ENCODE measurements at places on chromosomes 7 and 10.

GRCh38 chr10:5547931-5548660 lies 23.3 kb downstream of the CALML3 start:
- DNase-seq, result no peak

DNA sequence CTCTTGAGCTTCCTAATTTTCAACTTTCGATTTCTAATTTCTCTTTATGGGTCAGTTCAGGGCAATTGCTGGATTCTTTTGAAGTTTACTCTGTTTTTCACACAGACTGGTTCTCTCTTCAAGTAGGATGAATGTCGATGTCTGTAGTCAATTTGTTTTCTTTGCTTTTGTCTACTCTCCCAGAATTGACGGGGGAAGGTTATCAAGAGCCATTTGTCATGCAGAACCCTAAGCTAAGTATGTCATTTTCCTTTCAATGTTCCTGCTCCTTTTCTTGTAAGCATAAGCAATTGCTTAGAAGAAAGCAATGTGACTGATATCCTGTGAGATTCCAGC lies 53.7 kb downstream of the SLC39A12 start:
- no peak for DNase-seq

DNA sequence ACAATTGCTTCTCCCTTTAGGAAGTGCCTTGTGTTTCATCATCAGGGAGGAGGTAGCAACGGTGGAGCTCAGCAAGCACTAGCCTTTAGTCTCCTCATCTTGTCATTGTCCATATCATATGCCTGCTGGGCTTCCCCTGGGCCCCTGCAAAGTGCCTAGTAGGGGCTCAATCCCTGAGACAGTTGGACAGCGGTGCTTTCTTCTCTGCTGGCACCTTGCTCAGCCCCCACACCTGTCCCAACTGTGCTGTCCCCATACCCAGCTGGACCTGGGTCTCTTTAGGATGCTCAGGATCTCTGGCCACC lies 5.5 kb downstream of the SMARCD3 start:
- DNase-seq, result no peak

- no peak for DNase-seq
These were observed 690.6 kb downstream of the AUTS2 start for GRCh38 chr7:70288781-70289456.

DNA sequence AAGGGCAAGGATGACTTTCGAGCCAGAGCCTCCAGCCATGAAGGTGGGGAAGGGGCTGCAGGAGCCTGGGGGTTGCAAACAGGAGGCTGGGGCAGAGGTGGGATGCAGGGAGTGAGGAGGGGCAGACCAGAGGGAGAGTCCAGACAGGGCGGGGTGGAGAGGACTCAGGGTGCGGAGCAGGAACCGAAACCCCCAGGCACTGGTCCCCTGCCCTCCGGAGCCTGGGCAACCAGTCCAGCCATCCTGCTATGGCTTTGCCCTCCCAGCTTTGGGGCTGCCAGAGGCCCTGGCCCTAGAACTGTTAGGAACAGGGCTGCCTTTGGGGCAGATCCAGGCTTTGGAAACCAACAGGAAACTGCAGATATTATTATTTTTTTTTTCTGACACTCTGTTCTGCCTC lies 24.2 kb downstream of the GHRHR start:
- DNase-seq, result no peak

DNA sequence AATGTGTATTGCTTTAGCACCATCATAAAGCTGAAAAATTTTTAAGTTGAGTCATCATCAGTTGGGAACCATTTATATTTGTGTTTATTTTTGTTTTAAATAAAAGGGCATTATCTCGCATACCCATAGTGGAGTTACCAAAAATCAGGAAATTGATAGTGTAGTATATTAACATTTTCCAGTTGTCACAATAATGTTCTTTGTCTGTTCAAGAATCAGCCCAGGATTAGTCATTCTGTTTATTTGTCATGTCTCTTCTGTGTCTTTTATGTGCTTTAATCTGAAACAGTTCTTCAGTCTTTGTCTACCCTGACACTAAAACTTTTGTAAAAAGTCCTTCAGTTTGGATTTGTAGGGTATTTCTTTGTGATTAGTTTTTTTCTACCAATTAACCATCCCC lies 827.8 kb upstream of the ZWINT start:
- no peak for DNase-seq

DNA sequence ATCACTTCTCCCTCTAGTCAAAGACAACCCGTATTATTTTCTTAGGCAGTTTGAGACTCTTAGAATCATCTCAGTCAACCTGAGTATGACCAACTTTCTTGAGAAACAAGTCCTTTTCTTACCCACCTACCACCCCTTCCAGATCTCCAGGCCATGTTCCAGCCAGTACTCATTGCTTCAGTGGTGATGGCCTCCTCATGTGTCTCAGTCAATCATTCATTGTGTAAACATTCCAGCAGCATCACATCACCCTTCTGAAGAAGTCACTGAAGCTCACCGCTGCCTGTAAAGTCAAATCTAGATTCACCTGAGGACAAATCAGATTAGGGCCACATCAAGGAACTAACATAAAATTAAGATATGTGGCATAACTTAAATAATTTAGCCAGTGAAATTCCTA lies 467.2 kb upstream of the NRP1 start:
- DNase-seq, result no peak

- DNase-seq, result no peak
These were observed 257.2 kb downstream of the KIAA1217 start for GRCh38 chr10:24465891-24466818.

- DNase-seq, result peak; percentile 40
These were observed 13.4 kb downstream of the USP54 start for GRCh38 chr10:73577788-73578187.

DNA sequence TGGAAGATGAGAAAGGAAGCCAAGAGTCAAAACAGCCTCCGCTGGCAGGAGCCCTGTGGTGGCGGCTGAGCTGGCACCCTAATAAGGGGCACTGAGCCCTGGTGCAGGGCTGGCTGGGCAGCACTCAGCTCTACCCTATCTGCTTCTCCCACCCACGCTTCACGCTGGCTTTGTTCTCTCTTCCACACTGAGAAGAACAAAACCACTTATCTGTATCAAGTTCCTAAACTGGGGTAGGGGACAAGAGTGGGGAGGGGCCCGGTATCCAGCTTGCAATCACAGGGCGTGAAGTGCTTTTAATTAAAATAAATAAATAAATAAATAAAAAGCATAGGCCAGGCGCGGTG lies 52.1 kb downstream of the FAM53B start:
- DNase-seq, result no peak

DNA sequence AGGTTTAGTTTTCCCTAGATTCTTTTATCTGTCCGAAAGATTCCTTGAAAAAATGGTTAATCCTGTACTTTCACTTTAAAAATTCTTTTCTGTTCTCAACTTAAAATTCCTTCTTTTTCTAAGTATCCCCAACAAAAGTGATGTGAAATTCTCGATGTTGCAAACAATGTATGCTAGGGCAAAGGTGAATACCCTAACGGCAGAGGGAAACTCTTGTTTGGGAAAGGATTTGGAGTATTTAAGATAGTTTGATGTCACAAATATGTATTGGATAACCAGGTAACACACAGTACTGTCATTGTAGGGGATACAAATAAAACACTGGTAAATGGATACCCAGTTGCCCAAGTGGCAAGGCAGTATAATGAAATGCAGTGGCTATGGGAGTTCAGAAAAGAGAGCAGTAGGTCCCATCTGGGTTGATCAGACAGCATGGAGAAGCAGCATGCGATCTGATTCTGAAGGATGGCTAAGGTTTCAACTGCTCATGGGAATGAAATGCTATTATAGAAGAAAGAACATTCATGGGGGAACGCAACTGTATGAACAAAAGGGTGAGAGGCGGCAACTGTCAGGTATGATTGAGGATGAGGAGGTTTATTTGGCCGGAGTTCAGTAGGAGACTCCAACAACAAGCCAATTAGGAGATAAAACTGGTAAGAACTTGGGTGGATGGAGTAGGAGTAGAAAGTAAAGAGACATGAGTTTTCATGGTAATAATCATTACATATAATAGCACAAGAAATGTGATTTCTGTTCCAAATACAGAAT lies 3.2 kb upstream of the EPC1 start:
- DNase-seq, result no peak

DNA sequence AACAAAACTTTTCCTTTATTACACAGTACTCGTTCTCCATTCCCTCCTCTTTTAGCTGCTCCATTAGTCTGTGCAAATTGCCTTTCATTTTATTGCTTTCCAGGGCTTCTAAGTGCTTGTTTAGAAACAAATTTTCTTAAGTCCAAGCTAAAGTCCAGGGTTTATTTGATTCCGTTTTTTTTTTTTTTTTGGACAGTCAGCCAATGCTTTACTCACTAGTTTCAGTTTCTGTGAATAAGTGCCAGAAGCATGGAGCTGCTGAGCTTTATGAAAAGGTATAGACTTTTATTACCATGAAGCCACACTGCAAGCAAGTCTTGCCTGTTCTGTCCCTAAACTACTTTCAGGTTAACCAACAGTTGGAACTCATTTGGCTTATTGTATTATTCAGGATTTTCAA lies 455.0 kb downstream of the GFRA1 start:
- no peak for DNase-seq

DNA sequence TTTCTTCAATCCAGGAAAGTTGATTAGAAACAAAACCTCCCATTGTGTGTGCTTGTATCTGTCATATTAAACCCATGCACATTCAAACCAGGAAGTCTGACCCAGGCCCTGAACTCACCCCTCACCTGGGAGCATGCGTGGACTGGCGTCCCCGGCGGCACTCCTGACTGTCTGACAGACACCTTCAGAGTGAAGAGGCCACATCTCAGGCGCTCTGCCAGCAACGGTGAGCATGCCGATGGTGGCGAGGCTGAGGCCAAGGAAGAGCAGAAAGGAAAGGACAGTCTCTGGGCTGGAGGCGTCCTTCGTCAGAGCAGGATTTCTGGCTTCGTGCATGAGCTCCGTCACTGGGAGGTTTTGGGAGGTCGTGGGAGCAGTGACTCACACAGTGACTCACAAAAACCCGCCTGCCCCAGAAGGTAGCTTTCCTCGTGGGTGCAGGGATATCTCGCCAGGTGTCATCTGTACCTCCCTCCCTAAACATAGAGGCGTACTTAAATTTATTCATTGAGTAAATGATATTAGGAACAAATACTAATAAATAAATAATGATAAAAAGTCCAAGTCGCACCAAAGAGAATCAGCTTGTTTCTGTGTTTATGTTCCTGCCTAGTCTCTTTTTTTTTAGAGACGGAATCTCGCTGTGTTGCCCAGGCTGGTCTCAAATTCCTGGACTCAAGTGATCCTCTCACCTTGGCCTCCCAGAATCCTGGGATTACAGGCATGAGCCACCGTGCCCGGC lies 13.5 kb downstream of the IQCE start:
- no peak for DNase-seq

- no peak for DNase-seq
These were observed 16.2 kb downstream of the HSPB1 start for GRCh38 chr7:76318488-76319353.

DNA sequence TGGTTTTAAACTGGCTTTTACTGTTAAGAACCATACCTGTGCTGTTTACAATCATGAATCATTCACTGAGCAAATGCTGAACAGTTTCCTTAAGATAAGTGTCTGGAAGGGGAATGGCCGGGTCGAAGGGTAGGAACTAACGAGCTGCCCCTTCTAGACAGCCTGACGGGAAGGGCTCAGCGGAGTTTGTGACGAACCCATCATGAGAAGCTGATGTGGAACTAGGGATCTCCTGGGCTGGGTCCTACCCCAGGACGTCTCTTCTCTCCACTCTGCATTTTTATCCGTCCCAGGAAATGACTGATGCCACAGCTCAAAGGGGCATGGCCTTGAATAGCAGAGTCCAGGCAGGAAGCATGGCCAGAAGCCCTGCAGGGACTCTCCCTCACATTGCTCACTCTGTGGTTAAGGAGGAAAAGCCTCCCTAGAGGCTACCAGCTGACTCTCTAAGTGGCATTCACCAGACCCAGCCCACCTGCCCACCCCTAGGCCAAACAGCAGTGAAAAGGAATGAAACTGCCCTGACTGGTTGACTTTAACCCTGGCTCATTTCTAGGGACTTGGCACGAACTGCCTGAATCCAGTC lies 112.0 kb downstream of the PFKFB3 start:
- no peak for DNase-seq

- DNase-seq, result no peak
These were observed 5.0 kb downstream of the NEBL start for GRCh38 chr10:20892011-20892585.

- no peak for DNase-seq
These were observed 66.8 kb downstream of the LRMDA start for GRCh38 chr10:75497997-75498883.

DNA sequence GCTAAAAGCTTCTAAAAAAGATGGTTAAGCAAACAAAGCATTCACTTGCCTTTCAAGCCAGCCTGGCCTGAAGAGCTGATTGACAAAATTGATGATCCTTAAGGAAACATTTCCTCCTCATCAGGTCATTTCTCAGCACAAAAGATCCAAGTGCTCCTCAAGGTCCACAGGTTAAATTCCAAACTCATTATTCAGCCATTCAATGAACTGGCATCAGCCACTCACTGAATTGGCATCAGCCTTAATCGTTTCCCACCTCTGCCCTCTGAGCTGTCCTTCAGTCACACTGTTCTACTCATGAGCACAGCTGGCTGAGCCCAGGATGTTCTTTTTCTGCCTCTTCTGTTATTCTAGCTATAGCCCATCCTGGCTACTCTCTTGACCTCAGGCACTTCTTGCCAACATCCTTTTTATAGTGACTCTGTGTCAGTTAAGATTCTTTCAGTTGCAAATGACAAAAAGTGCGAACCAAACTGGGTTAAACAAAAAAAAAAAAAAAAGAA lies 147.5 kb downstream of the RAB11FIP2 start:
- DNase-seq, result no peak

DNA sequence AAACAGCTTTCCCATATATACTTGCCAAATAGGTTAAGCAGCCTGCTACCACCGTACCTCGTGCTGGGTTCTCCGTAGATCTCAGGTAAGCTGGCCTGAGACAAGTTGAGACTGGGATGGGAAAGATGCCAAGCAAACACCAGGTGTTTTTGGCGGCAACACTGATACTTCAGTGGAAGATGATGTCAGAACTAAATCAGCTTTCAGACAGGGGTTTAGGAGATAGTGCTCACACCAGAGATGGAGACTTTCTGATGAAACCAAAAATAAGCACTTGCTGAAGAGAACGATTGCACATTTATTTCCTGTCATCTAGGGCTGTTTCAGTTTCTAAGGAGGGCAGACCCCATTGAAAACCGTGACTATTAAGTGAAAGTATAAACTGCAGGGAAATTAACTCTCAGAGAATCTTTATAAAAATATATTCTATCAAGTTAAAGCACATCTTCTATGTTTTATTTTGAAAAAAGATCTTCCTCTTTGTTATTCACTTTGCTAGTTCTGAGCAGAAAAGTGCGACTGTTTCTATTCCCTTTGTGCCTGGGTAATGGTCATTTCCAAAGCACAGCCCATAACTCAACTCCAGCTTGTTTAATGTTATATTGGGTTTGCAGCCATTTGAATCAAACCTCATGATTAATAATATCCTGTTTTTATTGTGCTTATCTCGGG lies 149.9 kb downstream of the CPED1 start:
- no peak for DNase-seq

GRCh38 chr7:66950763-66951162 lies 29.7 kb downstream of the TMEM248 start:
- peak; percentile 30 for DNase-seq

GRCh38 chr10:65805993-65806392 lies 1119.8 kb upstream of the LRRTM3 start:
- no peak for DNase-seq

GRCh38 chr7:28225576-28225975 lies 45.0 kb upstream of the JAZF1 start:
- no peak for DNase-seq

GRCh38 chr10:6217611-6218010 lies 14.9 kb downstream of the PFKFB3 start:
- DNase-seq, result no peak

GRCh38 chr7:151899513-151900360 lies 22.8 kb upstream of the PRKAG2 start:
- no peak for DNase-seq

All from anterior cingulate cortex (tissue), 58 donors.